Heart left ventricle (tissue), 16 donors: ENCODE measurements at places on chromosomes 11 and 22. TPM values are rescaled to one million over a fixed set of nuclear protein-coding genes. Genes with fewer than 3 reads are reported as not detected.

SLC16A8 gene
- total RNA-seq, result not detected

KCNE3 gene
- 2.4 TPM for total RNA-seq

DNA sequence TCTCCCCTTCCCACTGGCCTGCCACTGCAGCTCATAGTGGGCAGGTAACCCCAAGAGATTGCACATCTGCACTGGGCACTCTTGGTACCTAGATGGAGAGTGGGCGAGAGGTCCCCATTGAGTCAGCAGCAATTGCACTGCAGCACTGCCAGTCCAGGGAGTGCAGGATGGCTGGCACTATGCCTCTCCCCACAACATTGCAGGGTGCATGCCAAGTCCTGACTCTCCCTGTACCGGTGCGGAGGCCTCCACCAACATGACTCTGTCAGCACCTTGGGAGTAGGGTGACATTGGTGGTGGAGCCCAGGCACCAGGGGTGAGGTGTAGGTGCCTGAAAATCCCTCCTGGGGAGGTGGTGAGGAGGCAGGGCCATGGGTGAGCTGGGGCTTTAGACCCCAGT is 82.2 kb downstream of the TRAF6 start:
- DNase-seq, result no peak

APOL5 gene
- not detected for total RNA-seq

- DNase-seq, result peak; percentile 24
Measured at GRCh38 chr22:22408731-22409696, 99.5 kb downstream of the ZNF280B start.

DNA sequence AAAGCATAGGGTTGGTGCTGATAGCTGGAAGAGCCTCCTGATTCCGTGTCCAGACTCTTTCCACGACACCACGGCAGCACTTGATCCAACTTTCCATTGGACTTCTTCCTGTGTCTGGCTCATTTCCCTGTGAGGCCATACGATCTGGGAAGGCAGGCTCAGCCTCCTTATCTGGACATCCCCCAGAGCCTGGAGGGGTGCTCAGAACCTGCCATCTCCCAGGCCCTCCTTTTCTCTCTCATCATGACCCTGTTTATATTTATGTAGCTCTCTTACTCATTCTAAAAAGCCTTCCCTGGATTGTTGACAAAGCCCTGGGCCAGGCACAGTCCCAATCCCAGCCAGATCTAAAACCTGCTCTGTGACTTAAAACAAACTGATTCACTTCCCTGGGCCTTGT is 7.8 kb upstream of the BCL9L start:
- DNase-seq, result peak; percentile 66
